ENCODE measurements at places on chromosomes 7 and 10.

- no peak for DNase-seq
These were observed 104.9 kb upstream of the ACBD5 start for GRCh38 chr10:27345455-27345920.

- DNase-seq = no peak
These were observed 70.0 kb downstream of the DYNC2I1 start for GRCh38 chr7:158926348-158926747.

GRCh38 chr10:24223953-24224352 lies 15.0 kb downstream of the KIAA1217 start:
- no peak for DNase-seq

GRCh38 chr7:139711991-139712743 lies 65.6 kb downstream of the HIPK2 start:
- DNase-seq = no peak

DNA sequence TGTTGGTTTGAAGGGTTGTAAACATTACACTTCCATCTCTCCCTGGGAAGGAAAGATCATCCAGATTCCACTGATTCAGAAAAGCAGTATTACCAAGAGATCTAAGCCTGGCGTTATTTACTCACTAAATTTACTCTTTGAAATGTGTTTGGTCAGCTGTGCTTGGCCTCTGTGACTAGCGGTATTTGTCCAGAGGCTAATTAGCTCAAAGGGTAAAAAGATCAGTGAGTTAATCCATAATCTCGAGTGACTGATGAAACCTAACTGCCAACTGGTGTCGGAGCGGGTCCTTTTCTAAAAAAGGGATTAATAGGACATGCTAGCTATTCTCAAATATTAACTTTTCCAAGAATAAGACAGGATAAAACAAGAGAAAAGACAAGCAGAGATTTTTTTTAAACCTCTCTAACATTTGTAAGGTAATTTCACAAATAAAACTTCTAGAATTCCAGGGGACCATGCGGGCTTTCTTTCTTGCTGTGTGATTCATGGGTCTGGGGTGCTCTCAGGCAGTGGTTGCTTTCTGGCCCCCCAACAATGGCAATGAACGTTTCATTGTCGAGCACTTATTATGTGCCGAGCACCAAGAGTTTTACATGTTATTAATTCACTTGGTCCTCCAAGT lies 247.3 kb upstream of the AOAH start:
- DNase-seq = no peak

- DNase-seq = no peak
These were observed 7.4 kb downstream of the LRRC20 start for GRCh38 chr10:70374775-70375614.

GRCh38 chr7:63092951-63093350 lies 905.7 kb upstream of the ZNF722 start:
- DNase-seq = no peak

Measured in NCI-H1436 (cell line).